ENCODE measurements at places on chromosomes 4 and X.

GRCh38 chrX:147850875-147851274, 60.8 kb upstream of the FMR1 start:
- DNase-seq = no peak

DNA sequence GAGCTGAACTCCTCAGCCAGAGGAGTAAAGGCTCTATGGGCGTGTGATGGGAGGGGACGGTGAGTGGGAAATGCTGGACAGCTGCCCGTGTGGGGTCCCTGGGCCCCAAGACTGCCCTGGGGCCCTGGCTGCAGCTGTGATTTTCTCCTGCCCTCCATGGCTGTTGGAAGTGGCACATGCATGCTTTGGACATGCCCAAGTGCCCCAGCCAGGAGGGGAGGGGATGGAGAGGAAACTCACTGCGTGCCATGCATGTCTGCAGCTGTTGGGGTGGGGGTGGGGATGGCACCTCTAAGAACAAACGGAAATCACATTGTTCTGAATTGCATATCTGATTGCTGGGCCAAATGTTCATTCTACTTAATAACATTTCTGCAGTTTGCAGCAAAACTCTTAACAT, 52.4 kb downstream of the MID2 start:
- DNase-seq = no peak

DNA sequence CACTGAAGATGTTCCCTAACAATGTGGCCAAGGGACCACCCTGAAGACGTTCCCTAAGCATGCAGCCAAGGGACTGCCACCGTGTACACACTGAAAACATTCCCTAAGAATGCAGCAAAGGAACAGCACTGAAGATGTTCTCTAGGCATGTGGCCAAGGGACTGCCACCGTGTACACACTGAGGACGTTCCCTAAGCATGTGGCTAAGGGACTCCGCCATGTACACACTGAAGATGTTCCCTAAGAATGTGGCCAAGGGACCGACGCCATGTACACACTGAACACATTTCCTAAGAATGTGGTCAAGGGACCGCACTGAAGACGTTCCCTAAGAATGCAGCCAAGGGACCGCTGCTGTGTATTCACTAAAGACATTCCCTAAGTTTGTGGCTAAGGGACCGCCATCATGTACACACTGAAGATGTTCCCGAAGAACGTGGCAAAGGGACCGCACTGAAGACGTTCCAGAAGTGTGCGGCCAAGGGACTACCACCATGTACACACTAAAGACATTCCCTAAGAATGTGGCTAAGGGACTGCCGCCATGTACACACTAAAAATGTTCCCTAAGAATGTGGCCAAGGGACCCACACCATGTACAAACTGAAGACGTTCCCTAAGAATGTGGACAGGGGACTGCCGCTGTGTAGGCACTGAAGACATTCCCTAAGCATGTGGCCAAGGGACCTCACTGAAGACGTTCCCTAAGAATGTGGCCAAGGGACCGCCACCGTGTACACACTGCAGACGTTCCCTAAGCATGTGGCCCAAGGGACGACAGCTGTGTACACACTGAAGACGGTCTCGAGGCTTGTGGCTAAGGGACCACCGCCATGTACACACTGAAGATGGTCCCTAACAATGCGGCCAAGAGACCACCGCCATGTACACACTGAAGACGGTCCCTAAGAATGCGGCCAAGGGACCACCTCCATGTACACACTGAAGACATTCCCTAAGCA, 54.8 kb downstream of the DHRSX start:
- no peak for DNase-seq

DNA sequence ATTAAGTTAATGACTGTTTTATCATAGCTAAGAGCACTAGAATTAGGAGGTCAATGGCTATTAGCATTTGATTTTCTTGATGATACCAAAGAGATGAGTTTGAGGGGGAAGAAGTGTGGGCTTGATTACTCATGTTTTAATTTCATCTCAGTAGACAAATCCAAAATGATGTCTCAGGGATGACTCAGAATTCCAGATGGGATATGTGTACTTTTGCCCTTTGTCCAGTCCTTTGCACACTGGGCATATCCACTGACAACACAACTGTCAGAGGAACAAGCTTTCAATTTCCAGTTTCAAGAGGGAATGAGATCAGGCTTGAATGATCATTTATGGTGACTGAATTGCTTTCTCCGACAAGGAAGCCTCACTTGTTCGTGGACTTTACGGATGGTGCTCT, 325.3 kb upstream of the FTHL17 start:
- DNase-seq = no peak

GRCh38 chr4:2297606-2298531, 36.0 kb upstream of the MXD4 start:
- no peak for DNase-seq

GRCh38 chr4:37279121-37279520, 34.6 kb downstream of the NWD2 start:
- DNase-seq = no peak

GRCh38 chrX:71871367-71871766, 39.3 kb upstream of the NHSL2 start:
- DNase-seq = no peak
